Vagina (tissue), 2 donors: ENCODE measurements at places on chromosomes 1 and 21.

DNA sequence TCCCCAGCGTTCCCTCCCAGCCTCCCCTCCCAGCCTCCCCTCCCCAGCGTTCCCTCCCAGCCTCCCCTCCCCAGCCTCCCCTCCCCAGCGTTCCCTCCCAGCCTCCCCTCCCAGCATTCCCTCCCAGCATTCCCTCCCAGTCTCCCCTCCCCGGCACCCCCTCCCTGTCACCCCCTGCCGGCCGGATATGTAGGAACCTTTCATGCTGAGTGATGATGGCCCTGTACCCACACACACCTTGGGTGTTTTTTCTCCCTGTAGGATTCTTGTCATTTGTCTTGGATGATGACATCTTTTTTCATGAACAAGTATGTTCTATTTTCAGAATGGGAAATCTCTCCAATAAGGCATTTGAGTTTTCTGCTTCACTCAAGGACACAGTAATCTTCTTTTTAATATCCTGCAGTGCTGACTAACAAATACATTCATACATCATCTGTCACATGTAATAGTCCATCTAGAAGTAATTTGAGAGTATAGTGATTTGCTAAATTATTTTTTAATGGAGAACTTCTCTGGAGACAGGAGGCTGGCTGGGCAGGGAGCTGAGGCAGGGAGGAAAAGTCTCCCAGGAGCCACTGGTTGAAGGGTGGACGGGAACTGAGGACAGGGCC is 19.5 kb downstream of the FTCD start:
- DNase-seq, result no peak

- DNase-seq, result no peak
Observed at GRCh38 chr1:229716704-229717103, 90.7 kb downstream of the URB2 start.

GRCh38 chr1:78839704-78840277 is 166.7 kb downstream of the ADGRL4 start:
- no peak for DNase-seq

DNA sequence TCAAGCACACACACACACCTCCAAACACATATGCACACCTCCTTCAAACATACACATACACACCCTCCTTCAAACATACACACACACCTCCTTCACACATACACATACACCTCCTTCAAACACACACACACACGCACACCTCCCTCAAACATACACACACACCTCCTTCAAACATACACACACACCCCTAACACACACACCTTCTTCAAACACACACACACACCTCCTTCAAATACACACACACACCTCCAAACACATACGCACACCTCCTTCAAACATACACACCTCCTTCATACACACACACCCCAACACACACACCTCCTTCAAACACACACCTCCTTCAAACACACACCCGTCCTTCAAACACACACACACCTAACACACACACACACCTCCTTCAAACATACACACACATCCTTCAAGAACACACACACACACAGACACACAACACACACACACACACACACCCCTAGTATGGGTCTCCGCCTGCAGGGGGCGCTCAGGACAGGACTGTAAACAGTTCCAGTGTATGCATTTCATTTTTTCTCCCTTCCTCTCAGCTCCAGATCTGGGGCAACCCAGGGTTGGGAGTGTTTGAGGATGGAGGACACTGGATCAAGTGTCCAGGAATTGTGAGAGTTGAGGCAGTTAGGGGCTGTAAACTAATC is 12.1 kb downstream of the LGR6 start:
- DNase-seq, result no peak

DNA sequence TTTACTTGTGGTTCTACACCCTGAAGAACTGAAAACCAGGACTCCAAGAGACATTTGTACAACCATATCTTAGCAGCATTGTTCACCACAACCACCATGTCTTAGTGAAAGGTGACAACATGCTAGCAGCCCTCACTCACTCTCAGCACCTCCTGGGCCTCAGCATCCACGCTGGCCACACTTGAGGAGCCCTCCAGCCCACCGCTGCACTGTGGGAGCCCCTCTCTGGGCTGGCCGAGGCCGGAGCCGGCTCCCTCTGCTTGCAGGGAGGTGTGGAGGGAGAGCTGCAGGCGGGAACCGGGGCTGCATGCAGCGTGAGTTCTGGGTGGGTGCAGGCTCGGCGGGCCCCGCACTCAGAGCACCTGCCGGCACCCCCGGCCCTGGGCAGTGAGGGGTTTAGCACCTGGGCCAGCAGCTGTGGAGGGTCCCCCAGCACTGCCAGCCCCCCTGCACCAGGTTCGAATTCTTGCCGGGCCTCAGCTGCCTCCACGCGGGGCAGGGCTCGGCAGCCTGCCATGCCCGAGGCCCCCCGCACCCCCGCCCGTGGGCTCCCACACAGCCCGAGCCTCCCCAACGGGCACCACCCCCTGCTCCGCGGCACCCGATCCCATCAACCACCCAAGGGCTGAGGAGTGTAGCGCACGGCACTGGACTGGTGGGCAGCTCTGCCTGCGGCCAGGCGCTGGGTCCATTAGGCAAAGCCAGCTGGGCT is 9.2 kb downstream of the C1orf159 start:
- no peak for DNase-seq

- no peak for DNase-seq
Observed at GRCh38 chr21:38086580-38086979, 170.2 kb upstream of the KCNJ15 start.

GRCh38 chr1:9451081-9451480 is 88.2 kb upstream of the SLC25A33 start:
- no peak for DNase-seq

- DNase-seq, result no peak
Observed at GRCh38 chr1:236465959-236466303, 57.9 kb upstream of the LGALS8 start.

GRCh38 chr1:112674986-112675727 is 698 bp downstream of the MOV10 start:
- no peak for DNase-seq

DNA sequence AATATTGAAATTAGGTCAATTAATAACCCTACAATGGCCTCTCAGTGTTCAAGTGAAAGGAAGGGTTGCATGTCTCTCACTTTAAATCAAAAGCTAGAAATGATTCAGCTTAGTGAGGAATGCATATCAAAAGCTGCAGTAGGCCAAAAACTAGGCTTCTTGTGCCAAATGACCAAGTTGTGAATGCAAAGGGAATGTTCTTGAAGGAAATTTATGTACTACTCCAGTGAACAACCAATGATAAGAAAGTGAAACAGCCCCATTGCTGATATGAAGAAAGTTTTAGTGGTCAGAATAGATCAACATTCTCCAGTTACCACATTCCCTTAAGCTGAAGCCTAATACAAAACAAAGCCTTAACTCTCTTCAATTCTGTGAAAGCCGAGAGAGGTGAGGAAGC is 10.0 kb downstream of the MAEL start:
- DNase-seq, result no peak

DNA sequence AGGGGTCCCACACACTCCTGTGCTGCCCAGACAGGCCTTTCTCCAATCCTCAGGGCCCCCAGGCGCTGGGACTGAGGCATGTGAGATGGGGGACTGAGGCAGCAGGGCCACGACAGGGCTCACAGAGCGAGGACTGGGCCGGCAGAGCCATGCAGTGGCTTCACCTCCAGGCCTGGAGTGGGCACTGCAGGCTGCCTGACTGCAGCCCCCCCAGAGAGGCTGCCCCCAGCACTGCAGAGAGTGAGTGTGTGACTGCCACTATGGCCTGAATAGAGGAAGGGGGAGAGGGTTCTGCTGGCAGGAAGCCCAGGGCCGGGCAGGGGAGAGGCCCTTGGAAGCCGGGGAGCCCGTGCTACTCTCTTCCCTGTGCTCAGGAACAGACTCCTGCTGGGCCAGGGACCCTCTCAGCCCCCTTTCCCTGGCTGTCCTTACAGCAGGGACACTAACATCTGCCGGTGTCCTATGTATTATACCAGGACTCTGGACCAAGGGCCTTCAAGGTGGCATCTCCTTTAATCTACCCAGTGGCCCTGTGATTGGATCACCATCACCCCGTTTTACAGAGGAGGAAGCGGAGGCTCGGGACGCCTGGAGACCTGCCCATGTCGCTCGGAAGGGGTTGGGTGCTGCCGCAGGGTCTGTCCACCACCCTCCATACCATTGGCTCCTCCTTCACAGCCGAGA is 20.2 kb upstream of the PLEKHG5 start:
- no peak for DNase-seq

DNA sequence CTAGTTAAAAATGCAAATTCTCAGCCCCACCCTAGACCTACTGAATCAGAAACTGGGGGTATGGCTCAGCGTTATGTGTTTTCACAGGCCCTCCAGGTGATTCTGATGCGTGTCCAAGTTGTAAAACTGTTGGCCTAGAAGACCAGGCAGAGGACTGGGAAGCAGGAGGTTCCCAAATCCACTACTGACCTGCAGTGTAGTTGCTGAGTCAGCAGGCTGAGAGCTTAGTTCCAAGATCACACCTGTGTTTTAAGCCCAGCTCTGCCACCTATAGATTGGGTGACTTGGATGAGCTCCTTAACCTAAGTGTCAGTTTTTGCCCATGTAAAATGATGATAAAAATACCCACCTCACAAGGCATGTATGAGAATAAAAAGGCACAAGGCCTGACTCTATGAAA is 4.1 kb downstream of the GRHL3 start:
- no peak for DNase-seq

- DNase-seq, result no peak
Observed at GRCh38 chr1:232990176-232991128, 40.0 kb downstream of the NTPCR start.

- DNase-seq, result no peak
Observed at GRCh38 chr1:9061252-9061960, 8.0 kb downstream of the SLC2A5 start.

- no peak for DNase-seq
Observed at GRCh38 chr1:191876631-191877030, 281.6 kb upstream of the RGS18 start.

DNA sequence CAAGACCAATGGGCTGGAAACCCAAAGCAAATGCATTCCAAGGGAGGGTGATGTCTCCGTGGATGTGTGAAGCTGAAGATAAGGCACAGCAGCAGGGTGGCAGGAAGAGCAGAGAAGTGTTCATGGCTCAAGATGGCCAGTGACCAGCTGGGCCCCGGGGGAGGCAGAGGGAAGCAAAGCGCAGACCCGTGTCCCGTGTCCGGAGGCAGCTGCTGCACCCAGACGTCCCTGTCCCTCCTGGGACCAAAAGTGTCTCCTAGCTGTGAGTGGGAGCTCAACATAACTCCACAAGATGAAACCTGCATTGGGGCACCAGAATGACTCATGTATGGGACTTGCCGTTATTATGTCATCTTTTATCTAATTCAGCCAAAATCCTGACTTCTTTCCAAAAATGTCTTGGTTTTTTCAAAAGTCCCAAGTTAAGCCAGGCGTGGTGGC is 118.2 kb downstream of the RIPK4 start:
- DNase-seq, result no peak

GRCh38 chr21:34936883-34937563 is 112.1 kb downstream of the RUNX1 start:
- no peak for DNase-seq

DNA sequence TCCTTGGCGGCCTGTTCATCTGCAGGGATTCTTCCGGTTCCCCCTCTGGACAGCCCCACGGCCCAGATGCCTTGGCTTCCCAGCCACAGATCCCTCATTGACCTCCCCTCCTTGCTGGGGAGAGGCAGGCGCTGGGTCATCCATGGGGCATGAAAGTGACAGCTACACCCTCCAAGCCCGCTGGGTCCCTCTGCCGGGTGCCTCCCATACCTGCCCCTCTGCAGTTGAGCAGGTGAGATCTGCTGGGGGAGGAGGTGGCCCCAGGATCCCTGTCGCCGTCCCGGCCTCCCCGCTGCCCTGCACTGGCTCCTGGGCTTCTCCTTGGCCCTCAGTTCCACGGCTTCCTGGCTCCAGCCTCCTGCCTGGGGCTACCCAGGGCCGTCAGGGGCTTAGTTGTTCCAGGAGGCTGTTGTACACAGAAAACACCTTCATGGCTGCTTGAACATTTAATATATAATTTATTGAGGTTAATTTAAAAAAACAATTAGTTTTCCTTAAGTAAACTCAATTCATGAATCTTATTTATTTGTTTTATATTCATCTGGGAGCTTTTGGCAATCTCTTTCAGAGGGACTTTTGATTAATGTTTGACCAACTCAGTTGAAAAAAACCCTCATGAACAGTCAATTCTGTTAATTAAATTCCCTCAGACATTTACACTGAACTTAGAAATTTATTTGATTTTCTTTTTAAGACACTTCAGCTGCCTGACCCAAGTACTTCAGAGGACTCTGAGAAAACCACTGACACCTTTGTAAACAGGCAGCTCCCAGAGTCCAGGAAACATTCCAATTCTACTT is 67.6 kb upstream of the ABCG1 start:
- no peak for DNase-seq

DNA sequence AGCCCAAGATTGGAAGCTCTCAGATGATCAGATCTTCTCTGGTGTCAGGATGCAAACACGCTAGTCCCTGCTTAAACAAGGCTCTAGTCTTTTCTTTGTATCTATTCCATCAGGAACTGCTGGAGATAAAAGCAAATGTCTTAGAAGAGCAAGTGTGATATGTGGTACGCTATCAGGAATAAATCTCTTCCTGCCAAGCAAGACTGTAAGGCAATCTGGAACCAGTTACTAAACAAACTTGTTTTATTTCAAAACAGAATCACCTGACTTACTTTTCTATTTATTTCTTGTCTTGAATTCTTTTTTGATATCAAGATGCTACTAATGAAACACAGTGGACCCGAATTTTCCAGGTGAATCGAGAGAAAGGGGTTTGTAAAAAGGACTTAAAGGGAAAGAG is 139.9 kb upstream of the ZNF644 start:
- DNase-seq, result no peak

- DNase-seq, result no peak
Observed at GRCh38 chr1:11598461-11598860, 55.8 kb downstream of the FBXO2 start.

- DNase-seq, result no peak
Observed at GRCh38 chr1:119209061-119209460, 68.6 kb upstream of the WARS2 start.

DNA sequence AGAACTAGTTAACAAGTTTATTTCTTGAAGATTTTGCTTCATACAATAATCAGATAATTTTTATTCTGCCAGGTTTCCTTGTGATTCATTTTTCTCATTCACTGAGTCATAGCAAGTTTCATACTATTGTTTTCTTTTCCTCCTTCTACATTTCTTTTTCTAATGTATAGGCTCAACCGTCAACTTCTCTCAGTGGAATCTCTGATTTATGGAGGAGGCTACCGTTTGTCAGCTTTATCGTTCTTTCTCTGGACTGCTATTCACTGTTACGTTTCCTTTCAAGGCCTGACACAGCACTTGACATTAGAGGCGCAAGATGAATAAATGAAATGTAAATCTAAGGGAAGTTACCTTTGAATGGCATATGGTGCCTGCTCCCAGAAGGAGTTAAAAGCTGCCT is 284.3 kb upstream of the NR5A2 start:
- no peak for DNase-seq
